ENCODE measurements at places on chromosomes 13 and 19.
A peak's percentile ranks its signal among the peaks of the same experiment; 100 is the strongest.

- peaks cover 1% of the 10 kb centered on the region for H3K36me3 ChIP-seq
- no peak overlapping the region for H3K27ac ChIP-seq
- H3K4me1 ChIP-seq = no peaks in the 10 kb centered on the region
- DNase-seq = no peak
- H3K27me3 ChIP-seq = no peaks in the 10 kb centered on the region
Measured at GRCh38 chr19:23867895-23868294, 46.8 kb upstream of the ZNF726 start.

DNA sequence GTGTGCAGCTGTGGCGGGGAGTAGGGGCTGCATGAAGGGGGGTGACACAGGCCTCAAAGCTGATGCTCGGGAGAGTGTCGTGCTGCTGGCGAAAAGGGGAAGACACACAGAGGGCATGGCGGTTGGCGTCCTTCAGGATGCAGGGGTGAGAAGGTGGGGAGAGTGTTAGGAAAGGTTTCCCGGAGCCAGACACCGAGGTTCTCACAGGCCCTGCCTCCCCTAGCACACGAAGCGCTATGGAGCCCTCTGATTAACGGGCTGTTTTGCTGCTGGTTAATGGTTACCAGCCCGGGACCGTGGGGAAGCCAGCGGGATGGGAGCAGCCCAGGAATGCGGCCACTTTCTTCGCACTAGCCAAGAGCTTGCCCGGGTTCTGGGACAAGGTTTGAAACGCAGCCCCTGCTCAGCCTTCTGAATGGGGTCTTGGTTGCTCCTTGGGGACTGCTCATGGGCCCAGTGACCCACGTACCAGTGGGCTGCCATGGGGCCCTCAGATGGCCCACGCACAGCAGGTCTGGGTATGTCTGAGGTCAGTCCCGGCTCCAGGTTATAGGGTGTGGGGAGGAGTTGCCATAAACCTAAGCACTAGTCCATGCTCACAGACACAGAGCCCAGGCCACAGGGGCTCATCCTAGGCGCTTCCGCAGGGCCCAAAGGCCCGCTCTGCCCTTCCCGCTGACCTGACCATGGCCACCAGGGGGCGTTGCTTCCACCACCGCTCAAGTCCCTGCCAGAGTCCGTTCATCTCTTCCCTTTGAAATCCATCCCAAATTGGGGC lies 31.3 kb upstream of the ISYNA1 start:
- H3K4me3 ChIP-seq = no peak overlapping the region
- no peak overlapping the region for H3K27ac ChIP-seq
- H3K36me3 ChIP-seq = peaks cover 3% of the 10 kb centered on the region
- H3K27me3 ChIP-seq = no peaks in the 10 kb centered on the region
- H3K4me1 ChIP-seq = peaks cover 28% of the 10 kb centered on the region
- DNase-seq = peak; percentile 77

DNA sequence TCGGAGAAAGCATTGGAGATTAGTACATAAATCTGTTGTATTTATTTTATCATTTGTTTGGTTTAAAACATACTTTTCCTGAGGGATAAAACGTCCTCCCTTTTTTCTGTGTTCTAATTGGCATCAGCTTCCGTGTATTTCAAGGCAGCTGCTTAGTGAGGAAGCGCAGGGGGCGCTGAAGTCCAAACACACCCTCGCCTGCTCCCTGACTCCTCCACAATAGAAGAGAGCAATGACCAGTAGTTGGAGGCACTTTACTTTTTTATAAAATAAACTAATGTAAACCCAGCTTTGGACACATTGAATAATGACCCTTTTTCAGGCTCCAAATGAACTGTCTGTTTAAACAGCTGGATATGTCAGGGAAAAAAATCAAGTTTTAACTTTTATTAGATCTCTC lies 79.9 kb downstream of the RNASEH2B start:
- no peaks in the 10 kb centered on the region for H3K36me3 ChIP-seq
- H3K27ac ChIP-seq = no peak overlapping the region
- H3K27me3 ChIP-seq = no peaks in the 10 kb centered on the region

DNA sequence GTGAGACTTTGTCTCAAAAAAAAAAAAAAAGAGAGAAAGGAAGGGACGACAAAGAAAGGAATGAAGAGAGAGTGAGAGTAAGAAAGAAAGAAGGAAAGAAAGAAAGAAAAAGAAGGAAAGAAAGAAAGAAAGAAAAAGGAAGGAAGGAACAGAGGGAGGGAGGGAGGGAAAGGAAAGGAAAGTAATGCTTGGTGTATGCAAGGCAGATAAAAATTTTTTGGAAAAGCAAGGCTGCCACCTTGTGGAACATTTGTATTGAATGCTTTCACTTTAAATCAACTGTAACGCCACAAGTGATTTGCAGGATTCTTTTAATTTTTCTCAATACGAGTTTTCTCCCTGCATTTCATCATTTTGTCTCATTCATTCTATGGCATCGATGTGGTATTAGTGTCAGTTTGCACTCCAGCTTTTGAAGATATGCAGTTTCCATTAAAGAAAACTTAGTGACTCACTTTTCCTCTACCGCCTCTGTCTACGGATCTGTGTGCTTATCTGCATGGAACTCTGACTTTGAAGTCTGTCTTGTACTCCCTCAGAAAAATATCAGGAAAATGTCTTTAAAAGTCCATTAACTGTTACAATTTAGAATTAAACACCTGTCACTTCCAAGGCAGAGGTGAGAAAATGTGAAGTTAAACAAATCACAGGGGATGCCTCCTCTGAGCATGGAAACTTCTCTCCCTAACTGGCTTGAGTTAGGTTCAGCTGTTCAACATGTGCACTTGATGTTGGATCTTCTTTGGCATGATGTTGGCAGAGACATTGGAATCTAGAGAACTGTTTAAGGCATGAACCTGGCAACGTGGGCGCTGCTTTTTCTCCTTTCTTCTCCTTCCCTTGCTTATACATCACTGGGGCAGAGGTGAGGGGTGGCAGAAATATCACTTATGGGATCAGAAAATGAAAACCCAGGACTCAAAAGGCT lies 20.0 kb upstream of the ZDHHC20 start:
- peak; percentile 63 for DNase-seq
- H3K27me3 ChIP-seq = no peaks in the 10 kb centered on the region
- no peak overlapping the region for H3K27ac ChIP-seq
- H3K4me3 ChIP-seq = peak overlapping the region; percentile 7

All from activated CD8-positive, alpha-beta T cell treated with anti-CD3 and anti-CD28 coated beads for 36 hours (primary cell).